ENCODE measurements at places on chromosomes 3 and 15.

DNA sequence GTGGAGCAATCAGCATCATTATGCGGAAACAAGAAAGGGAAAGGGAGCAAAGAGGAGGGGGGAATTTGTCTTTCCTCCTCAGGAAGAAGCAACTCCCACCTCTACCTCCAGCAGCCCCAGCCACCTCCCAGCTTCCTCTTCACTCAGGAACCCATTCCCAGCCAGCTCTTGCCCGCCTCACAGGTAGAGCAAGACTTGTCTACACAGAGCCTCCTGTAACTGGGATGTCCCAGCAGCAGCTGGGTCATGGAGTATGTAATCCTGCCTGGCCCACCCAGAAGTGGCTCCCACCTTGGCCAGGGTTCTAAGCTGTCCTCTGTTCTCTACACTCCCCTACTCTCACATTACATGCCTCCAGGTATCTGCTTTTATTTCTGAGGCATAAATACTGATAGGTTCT lies 14.0 kb downstream of the IGDCC3 start:
- no peak for DNase-seq

GRCh38 chr3:81549388-81549787 lies 212.1 kb downstream of the GBE1 start:
- DNase-seq = no peak

- DNase-seq = no peak
Observed at GRCh38 chr3:65979731-65980130, 59.0 kb downstream of the MAGI1 start.

- DNase-seq = peak; percentile 8
Observed at GRCh38 chr15:76060118-76060989, 569 bp downstream of the TMEM266 start.

GRCh38 chr3:190585805-190586630 lies 72.1 kb downstream of the IL1RAP start:
- DNase-seq = peak; percentile 91

DNA sequence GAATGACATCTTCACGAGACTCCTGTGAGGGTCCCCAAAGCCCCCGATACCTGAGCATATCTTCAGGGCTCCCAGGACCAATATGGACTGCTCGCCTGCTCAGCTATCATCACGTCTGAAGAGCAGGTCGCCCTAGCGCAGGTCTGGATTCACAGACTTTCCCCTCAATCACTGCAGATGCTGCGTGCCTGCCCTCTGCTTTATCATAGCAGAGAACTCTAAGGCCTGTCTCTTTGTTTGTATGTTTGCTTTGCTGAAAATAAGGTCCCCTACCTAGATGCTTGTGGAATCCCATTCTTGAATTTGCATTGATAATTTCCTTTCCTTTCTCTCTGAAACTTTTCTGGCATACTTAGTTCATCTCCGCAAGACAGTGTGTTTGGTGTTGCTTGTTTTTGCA lies 140.3 kb upstream of the NSMCE3 start:
- DNase-seq = no peak

DNA sequence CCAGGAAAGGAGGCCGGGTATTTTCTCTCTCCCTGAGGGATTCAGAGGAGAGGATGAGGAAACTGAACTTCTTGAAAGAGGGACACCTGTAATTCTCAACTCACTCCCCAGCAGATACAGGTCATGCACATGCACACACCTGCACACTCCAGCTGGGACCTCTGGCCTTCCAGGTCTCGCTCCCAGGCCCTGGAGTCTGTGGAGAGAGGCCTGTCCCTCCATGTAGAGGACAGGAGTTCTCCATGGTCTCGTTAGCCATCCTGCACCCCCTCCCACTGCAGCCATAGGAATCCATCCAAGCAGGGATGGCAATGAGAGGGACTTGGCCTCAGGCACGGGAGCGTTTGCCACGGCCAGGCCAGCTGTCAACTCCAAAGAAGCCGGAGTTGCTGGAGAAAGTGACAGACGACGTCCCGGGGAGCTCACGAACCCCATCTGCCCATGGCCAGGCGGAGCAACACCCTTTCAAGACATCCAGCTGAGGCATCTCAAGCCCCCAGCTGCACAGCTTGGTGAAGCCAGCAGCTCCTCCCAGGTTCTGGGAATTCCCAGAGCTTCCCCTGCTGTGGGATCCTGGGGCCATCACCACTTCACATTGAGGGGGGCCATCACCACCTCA lies 223.3 kb downstream of the UACA start:
- no peak for DNase-seq

- DNase-seq = no peak
Observed at GRCh38 chr3:149005416-149005815, 14.1 kb downstream of the GYG1 start.

- DNase-seq = no peak
Observed at GRCh38 chr3:139134678-139135372, 90.1 kb upstream of the PRR23C start.

- no peak for DNase-seq
Observed at GRCh38 chr15:45535486-45536042, 13.0 kb upstream of the SLC30A4 start.

GRCh38 chr15:40926659-40927494 lies 2.3 kb upstream of the DLL4 start:
- DNase-seq = no peak

DNA sequence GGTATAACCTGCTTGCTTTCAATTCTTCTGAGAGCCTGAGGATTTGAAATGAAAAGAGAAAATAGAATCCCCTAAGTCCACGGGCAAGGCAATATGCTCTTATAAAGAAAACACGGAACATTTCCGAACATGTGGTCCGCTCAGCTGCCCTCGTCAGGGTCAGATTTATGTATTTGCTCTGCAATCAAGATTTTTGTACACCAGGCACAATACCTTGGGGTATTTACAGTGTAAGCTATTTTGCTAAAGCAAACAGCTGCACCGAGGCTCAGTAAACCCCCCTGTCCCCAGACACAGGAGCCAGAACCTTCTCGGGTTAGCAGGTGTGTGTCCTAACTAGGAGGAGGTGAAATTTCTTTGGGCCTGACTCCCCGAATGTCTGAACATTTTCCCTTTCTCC lies 155.8 kb upstream of the LRIG1 start:
- no peak for DNase-seq

- DNase-seq = no peak
Observed at GRCh38 chr15:73371812-73372211, 3.1 kb upstream of the HCN4 start.
